ENCODE measurements at places on chromosomes 3 and 15. TPM values are rescaled to one million over a fixed set of nuclear protein-coding genes. Genes with fewer than 3 reads are reported as not detected.

DNA sequence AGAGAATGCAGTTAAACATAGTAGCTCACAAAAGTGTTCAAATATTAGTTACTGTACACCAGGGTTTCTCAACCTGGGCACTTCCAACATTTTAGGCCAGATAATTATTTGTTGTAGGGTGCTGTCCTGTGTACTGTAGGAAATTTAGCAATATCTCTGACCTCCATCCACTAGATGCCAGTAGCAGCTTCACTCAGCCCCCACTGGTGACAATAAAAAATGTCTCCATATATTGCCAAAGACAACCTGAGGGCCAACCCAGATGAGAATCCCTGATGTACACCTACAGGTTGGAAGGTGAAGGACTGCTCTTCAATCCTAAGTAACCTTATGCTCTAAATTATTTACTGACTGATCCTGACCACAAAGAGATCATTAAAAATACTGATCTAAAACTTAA, 32.5 kb downstream of the DCUN1D1 start:
- DNase-seq, result peak; percentile 13

- no peak for DNase-seq
Observed at GRCh38 chr15:59764775-59765174, 75.7 kb upstream of the BNIP2 start.

- no peak for DNase-seq
Observed at GRCh38 chr3:111852540-111852939, 6.5 kb upstream of the PHLDB2 start.

ITGA11 gene
- polyA plus RNA-seq, result 0.99 TPM

PLA2G4F gene
- 8.6 TPM for polyA plus RNA-seq

TF gene
- polyA plus RNA-seq, result 5.6 TPM

SCG5 gene
- 1.9 TPM for polyA plus RNA-seq

CLRN1 gene
- 0.06 TPM for polyA plus RNA-seq
